ENCODE measurements at places on chromosomes 11 and 22.

- DNase-seq: no peak
Observed at GRCh38 chr11:77059806-77060205, 7.0 kb upstream of the CAPN5 start.

- peak; percentile 47 for DNase-seq
Observed at GRCh38 chr11:61516675-61517572, 8.4 kb downstream of the LRRC10B start.

DNA sequence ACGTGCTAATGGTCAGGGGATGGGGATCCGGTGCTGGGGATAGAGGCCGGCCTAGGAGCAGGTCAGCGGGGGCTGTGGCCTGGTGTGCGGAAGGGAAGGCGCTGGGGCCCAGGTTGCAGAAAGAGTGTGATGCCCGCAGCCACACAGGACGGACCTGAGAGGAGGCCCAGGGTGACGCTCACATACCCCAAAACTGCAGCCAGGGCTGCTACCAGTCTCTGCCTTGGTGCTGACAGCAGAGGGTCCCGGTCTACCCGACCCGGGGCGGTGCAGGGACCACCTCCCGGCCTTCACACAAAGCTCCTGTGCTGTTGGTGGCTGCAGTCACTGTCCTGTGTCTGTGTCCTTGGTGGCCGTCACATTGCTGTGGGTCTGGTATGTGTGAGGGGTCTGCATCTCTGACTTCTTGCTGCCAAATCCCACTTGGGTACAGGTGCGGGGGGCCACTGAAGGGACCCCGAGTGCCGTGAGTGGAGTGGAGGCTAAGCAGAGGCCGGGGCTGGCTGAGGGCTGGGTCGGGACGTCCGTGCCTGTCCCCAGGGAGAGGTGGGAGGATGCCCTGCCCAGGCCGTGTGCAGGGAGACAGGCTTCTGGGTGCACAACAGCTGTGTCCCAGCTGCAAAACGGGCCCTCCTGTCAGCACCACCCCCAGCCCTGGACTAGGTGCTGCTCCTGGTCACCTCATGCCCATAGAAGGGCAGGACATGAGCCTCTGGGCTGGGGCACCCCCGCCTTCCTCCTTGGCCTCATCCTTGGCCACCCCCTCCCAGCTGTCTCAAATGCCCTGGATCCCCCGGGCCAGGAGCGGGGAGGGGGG lies 1.5 kb downstream of the LSP1 start:
- no peak for DNase-seq

- DNase-seq: no peak
Observed at GRCh38 chr11:88183233-88183632, 8.0 kb upstream of the RAB38 start.

- DNase-seq: peak; percentile 45
Observed at GRCh38 chr11:34940026-34940677, 23.7 kb downstream of the PDHX start.

GRCh38 chr11:45089676-45090499 lies 56.6 kb upstream of the PRDM11 start:
- no peak for DNase-seq

DNA sequence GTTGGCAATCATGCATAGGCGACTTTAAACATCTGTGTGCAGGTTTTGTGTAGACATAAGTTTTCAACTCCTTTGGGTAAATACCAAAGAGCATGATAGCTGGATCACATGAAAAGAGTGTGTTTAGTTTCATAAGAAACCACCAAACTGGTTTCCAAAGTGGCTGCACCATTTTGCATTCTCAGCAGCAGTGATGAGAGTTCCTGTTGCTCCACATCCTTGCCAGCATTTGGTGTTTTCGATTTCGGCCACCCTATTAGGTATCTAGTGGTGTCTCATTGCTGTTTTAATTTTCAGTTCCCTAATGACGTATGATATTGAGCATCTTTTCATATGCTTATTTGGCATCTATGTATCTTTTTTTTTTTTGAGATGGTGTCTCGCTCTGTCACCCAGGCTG lies 62.8 kb upstream of the CCND1 start:
- DNase-seq: no peak

GRCh38 chr11:65698205-65698604 lies 13.8 kb upstream of the KAT5 start:
- DNase-seq: peak; percentile 31

DNA sequence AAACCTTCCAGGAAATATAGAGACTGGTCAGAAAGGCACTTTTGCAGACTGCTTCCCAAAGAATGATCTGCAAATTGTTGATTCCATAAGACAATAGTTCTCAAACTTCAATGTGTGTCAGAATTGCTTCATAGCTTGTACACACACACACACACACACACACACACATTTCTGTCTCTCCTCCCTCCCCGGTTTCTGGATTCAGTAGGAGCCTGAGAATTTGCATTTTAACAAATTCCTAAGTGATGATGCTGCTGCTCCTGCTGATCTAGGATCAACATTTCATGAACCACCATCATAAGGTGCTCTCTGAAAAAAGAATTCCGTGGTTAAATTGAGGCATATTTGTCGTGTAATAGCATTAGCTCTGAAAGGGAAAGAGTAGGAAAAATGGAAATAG lies 35.3 kb upstream of the FZD4 start:
- DNase-seq: peak; percentile 70

- DNase-seq: no peak
Observed at GRCh38 chr11:57764021-57764420, 2.4 kb downstream of the CTNND1 start.

DNA sequence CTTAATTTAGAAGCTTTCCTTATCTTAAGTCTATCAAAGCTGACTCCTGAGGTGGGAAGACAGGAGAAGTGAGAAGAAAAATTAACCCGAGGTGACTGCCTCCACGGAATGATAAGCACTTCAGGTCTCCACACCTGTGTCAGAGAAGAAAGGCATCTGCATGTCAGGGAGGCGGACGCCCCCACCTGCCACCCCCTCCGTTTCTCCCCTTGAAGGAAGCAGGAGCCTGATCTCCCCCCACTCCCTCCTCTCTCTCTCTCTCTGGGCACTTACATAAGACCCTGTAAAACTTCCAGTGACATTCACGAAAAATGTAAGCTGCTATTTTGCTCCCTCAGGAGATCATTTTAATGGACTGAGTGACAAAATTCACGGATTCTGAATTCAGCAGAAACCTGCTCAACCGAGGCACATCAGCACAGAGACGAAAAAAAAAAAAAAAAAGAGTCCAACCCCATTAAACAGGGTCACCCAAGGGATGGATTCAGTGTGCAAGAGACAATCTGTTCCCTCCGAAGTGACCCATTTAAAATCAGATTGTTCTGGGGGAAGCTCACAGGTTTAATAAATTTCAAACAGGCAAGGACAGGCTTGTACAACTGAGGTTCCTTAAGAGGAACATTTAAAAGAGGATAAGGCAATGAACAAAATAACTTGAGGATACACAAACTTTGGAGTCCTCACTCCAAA lies 1.5 kb downstream of the LARGE1 start:
- no peak for DNase-seq

DNA sequence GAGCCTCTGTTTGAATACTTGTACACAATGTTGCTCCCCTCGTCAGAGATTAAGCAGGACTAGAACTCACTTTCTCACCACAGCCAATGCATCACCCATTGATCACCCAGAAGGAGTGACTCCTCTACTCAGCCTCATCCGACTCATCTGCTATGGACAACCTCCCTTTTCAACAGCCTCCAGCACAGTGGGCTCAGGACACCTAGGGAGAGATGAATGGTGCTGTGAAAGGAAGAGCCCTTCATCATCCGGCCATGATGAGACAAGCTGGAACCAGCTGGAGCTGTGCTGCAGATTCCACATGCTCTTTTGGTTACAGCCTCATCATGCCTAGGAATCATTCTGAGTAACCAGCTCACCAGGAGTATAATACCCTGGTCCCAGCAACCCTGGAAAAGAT lies 15.5 kb downstream of the C11orf91 start:
- no peak for DNase-seq

- no peak for DNase-seq
Observed at GRCh38 chr11:125938418-125938817, 7.4 kb upstream of the VSIG10L2 start.

- DNase-seq: no peak
Observed at GRCh38 chr22:29112681-29113080, 39.8 kb downstream of the KREMEN1 start.

DNA sequence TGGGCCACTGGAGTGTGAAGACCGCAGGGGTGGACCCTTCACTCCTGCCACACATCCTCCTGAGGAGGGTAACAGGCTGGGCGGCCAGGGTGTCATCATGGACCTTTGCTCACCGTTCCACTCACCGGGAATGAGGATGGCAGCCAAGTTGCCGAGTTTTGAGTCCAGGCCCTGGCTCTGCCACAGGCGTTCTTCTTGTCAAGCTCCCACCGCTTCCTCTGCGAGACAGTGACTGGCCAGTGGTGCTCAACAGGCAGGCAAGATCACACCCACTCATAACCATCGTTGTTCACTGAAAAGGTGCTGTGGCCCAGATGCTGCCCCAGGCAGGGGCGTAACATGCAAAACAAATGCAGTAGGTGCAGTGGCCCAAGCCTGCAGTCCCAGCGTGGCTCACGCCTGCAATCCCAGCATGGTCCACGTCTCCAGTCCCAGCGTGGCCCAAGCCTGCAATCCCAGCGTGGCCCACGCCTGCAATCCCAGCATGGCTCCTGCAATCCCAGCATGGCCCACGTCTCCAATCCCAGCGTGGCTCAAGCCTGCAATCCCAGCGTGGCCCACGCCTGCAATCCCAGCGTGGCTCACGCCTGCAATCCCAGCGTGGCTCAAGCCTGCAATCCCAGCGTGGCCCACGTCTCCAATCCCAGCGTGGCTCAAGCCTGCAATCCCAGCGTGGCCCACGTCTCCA lies 5.0 kb upstream of the PANX2 start:
- DNase-seq: no peak

- no peak for DNase-seq
Observed at GRCh38 chr11:117074119-117074518, 24.1 kb downstream of the SIK3 start.

- DNase-seq: peak; percentile 5
Observed at GRCh38 chr11:128686745-128687177, 7.1 kb upstream of the FLI1 start.

DNA sequence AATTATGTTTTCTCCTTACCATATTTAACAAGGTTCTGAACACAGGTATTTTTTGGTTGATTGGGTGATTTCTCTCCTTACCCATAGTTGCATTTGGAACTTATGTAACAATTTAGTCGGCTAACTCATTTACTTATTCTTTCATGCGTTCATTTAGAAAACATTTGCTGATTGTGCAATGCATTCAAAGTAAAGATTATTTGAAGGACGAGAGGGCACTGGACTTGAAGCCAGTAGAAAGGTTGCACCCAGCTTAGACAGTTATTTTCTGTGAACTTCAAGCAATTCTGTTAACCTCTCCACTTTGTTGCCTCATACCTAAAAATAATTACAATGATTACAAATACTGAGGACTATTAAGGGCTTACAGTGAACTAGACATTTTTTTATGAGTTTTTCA lies 769.6 kb downstream of the LRRC4C start:
- no peak for DNase-seq

- no peak for DNase-seq
Observed at GRCh38 chr11:64089027-64089360, 53.3 kb downstream of the FLRT1 start.

GRCh38 chr11:73200256-73200655 lies 17.8 kb upstream of the P2RY2 start:
- no peak for DNase-seq

DNA sequence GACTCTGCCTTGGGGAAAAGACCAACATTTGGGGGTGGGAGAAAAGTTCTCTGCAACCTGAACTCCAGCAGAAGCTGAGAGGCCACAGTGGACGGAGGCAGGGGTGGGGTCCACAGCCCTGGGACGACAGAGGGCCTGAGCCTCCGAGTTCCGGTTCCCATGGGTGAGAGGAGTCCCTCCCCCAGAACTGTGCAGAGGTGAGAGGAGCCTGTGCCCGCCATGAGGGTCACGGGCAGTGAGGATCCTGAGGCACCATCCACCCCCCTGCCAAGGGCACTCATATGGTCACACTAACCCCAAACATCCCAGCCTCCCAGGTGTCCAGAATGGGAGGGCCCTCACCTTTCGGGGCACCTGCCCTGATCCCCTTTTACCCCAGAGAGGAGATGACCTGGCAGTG lies 30.5 kb downstream of the KIAA0930 start:
- DNase-seq: no peak

GRCh38 chr11:23932485-23932898 lies 564.4 kb upstream of the LUZP2 start:
- peak; percentile 18 for DNase-seq

DNA sequence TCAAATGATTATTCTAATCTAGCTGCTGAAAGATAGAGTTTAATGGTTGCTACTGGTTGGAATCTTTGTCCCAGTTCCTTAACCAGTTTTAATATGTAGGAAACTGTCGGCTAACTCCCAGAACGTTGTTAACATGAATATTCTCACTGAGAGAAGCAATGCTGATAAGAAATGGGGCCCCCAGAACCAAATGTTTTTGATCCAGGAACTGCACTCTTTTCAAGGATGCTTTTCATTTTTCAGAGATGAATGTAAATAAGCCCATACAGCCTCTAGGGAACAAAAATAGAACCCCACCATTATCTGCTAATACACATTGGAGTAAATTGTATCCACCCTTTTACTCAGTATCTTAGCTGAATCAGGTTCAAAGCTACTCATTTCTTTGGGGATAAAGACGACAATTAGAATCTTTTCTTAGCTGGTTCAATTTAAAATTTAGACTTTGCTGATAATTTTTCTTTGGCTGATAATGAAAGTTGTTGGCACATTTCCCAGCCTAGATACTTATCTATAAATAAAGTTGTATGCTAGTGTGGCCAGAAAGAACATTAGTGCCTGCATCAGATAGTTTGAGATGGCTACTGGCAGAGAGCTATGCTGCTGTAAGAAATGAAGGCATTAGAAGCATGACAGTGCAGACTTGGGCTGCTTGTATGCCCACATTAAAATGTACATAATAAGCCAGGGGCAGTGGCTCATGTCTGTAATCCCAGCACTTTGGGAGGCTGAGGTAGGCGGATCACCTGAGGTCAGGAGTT lies 323.3 kb upstream of the PDGFD start:
- DNase-seq: no peak

- DNase-seq: no peak
Observed at GRCh38 chr22:43722444-43722843, 89.7 kb downstream of the EFCAB6 start.

DNA sequence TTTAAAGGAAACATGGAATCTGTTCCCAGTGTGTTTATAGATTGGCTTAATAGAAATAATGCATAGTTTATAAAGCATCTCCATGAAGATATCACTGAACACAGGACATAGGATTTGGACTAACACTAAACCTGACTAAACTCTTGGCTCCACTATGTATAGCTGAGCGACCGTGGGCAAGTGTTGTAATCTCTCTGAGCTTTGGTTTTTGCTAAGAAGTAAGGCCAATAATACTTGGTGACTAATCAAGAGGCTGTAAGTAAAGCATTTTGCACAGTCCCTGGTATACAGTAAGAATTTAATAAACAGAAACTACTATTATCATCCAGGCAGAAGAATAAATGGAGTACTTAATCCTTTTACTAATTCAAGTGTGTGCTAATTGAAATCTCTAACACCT lies 125.5 kb upstream of the MTMR2 start:
- DNase-seq: peak; percentile 59

DNA sequence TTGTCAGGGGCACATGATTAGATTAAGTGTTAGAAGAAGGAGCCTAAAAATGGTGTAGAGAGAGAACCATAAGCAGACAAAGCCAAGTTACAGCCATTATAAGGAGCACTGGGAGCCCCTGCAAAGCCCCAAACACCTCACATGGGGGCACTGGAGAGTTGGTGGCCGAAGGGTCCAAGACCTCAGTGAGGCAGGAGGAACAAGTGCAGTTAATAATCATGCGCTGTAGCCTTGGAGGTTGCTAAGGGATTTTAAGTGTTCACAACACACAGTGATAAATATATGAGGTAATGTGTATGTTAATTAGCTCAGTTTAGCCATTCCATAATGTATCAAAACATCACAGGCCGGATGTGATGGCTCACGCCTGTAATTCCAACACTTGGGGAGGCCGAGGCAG lies 54.4 kb upstream of the JAM3 start:
- no peak for DNase-seq
